ENCODE measurements at places on chromosomes 2 and 18. TPM values are rescaled to one million over a fixed set of nuclear protein-coding genes. Genes with fewer than 3 reads are reported as not detected.

Gene OR6B2
- total RNA-seq = not detected

Gene CAD
- 47.2 TPM for total RNA-seq

Gene FLACC1
- not detected for total RNA-seq

Gene PIEZO2
- 9.5 TPM for total RNA-seq

All from mammary microvascular endothelial cell (primary cell).